ENCODE measurements at places on chromosomes 1 and 21.

DNA sequence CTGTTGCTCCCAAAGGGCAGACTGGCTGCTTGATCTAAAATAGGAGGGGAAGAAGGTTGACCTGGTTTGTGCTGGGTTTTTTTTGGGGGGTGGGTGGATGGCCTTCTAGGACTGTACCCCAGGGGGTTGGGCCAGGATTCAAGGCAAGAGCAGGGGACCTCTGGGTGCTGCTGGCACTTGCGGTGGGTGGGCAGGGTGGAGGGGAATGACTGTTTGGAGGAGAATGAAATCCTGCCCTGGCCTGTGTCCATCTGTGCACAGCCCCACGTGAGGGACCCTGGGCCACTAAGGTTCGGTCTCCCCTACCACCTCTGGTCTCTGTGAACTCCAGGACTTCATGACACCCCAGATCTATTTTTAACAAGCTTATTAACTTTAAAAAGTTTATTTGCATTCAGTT lies 414.2 kb downstream of the PTPRU start:
- DNase-seq: peak; percentile 1

GRCh38 chr1:28783363-28783762 lies 28.6 kb upstream of the OPRD1 start:
- DNase-seq: no peak

DNA sequence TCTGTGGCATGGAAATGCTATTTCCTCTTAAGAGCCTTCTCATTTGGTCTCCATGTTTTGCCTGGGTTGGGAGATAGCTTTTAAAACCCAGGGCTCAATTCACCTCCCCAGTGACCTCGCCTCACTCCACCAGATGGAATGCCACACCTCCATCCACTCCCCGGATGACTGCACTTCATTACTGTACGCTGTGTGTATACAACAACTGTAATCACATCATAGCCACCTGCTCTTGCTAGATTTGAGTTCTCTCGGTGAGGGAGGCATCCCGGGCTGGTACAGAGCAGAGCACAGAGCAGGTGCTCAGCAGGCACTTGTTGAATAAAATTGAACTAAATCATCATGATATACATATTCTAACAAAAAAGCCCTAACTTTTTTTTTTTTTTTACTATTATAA lies 26.0 kb downstream of the SDE2 start:
- peak; percentile 65 for DNase-seq

GRCh38 chr21:25638660-25639550 lies at the start of gene JAM2:
Gene JAM2, plus strand, starts transcription at chr21:25639258. Its CDS starts 564 bp downstream, at chr21:25639822.
- DNase-seq: peak; percentile 15

DNA sequence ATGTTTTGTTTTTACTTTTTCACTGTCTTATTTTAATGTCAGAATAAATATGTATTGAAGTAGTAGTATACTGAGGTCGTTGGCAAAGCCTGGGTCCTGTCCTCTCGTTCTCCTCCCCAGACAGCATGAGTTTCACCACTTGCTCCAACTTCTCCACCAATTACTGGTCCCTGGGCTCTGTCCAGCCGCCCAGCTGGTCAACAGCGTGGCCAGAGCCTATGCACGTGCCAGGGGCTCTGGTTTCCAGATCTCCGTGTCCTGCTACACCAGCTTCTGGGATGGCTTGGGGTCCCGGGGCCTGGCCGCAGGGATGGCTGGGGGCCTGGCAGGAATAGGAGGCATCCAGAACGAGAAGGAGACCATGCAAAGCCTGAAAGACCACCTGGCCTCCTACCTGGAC lies 19.3 kb downstream of the PTPN14 start:
- DNase-seq: no peak

DNA sequence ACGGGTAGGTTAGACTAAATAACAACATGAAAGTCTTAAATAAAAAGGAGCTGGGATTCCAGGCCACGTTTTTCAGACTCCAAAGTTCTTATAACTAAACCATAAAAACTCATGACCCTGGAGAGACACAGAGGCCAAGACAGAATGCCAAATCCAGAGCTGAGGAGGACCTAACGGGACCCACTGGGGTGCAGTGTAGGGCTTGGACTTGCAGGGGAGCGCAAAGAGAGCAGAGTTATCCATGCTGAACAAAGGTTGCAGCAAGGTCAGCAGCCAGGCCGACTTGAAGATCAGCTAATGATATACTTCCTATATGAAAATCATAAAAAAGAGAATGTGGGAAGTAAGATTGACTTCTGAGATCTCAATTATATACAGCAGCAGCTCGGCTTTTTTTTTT lies 237.1 kb downstream of the TM2D1 start:
- no peak for DNase-seq

- DNase-seq: no peak
Observed at GRCh38 chr1:29592731-29593130, 356.4 kb downstream of the PTPRU start.

DNA sequence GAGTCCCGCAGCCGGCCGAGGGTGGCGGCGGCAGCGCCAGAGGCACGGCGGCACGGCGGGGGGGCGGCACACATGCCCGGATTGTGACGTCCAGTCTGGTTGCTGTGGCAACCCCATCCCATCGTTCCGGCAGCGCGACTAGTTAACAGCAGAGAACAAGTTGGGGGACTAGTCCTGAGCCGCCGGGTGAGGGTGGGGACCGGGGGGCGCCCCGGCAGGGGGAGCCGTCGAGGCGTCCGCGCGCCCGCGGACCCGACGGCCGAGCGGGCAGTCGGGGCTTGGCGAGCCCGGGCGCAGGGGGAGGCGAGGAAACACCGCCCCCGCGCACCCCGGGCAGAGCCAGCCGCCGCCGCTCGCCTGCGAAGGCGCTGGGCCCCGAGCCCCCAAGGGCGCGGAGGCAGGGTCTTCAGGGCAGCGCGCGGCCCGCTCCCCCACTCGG lies at the start of gene CHD5:
Gene CHD5, minus strand, starts transcription at position 54 of the 439 bp plus-strand sequence. CDS start 298 bp downstream, outside the sequence.
- DNase-seq: no peak

DNA sequence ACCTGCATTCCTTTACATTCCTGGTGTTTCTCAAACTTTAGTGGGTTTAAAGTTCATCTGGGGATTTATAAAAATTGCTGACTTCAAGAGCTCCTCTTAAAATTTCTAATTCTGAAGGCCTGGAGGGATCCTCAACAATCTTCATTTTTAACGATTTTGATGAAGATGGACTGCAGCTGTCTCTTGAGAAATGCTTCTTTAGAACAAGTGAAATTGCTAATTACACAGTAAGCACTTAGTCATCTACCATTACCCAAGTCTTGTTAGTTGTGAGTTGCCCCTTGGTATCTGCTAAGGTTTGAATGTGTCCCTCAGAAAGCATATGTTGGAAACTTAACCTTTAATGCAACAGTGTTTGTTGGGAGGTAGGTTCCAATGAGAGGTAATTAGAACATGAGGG lies 163.7 kb downstream of the LTN1 start:
- DNase-seq: no peak

DNA sequence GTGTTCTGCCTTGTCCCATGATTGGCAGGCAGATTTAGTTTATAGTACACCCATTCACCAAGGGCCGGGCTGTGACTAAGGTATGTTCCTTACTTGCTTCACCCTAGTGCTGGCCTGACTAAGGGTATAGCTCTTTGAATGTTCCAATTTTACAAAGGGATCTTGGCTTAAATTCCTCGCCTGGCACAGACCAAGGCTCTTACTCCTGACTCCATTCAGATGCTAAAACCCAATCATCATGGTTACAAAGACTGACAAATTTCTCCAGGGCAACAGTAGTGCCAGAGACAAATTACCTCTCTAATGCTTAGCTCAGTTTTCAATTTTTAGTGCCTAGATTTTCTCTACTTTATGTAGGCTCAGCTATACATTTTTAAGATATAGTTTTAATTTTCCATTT lies 11.5 kb upstream of the C1orf53 start:
- DNase-seq: no peak

- DNase-seq: no peak
Observed at GRCh38 chr21:38777015-38777414, 28.7 kb upstream of the ETS2 start.

DNA sequence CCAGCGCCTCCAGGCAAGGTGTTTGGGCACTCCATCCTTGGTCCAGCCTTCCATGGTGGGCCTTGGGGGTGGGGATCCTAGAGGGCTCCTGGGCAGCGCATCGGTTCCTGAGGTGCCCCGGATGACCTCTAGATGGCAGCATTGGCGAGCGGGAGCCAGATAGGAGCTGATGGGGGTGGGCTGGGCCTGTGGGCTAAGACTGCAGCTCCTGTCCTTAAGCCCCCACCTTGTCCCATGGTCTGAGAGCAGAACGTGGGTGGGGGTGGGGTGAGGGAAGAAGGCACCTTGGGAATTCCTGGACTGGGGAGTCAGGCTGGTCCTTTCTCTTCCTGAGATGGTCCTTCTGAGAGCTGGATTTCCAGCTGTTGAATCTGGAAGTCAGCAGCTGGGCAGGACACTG lies 93.4 kb upstream of the CSF3R start:
- peak; percentile 38 for DNase-seq

DNA sequence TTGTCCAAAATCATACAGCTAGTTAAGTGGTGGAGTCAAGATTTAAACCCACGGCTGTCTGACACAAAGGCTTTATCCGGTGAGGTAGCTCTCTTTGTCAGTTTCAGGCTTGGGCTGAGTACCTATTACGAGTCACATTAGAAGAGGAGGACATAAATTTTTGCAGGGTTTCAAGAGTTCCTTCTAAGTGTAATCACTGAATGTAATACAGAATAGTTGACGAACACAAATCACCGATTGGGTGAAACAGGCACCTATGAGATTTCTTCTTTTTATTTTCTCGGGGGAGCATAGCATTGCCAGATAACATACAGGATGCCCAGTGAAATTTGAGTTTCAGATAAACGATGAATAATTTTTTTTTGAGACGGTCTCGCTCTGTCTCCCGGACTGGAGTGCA lies 847 bp downstream of the PSMD4 start:
- no peak for DNase-seq

- DNase-seq: no peak
Observed at GRCh38 chr1:90193116-90193515, 198.2 kb downstream of the ZNF326 start.

DNA sequence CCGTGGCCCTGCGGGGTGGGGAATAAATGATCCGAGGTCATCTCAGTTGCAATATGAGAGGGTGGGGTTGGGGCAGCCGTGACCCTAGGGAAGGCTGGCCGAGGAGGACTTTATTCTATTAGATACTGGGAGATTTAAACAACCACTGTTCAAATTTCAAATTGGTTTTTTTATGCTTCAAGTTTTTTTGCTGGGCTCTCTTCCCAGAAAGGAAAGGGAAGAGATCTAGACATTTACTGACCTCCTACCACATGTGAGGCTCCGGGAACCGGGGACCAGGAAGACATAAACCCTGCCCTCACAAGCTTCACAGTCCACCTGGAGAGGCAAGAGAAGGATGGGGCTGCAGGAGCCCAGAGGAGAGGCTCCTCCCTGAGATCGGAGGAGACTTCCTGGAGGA lies 207.3 kb downstream of the FOXD2 start:
- no peak for DNase-seq

- DNase-seq: no peak
Observed at GRCh38 chr1:101453844-101454243, 217.0 kb downstream of the S1PR1 start.

GRCh38 chr1:43885279-43885801 lies 48.3 kb upstream of the ARTN start:
- no peak for DNase-seq

DNA sequence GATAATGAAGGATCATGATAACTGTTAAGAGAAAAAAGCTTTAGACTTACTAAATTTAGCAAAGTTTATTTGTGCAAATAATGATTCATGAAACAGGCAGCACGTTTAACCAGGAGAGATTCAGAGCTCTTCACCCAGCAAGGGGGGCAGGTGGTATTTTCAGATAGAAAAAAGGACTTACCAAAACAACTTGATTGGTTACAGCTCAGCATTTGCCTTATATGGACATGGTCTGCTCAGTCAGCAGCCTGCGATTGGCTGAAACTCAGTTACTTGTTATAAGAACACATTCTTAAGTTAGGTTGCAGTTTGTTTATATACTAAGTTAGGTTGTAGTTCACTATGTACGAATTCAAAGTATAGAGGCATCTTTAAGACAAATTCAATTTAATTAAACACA lies 165.6 kb downstream of the DUSP10 start:
- DNase-seq: no peak

DNA sequence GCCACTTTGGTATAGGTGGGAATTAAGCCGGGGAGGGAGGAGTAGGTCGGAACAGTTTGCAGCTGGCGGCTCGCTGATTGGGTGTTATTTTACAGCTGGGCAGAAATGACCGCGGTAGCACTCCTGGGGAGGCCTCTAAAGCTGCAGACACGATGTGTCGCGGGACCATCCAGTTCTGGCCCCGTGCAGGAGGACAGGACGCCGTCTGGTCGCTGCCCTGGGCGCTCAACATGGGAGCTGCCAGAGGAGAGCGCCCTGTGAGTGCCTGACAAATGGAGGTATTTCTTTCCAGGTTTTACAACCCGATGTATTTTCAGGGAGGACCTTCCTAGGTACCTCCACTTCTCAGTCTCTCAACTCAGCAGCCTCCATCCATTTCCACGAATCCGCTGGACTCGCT lies 46.2 kb downstream of the CDC7 start:
- DNase-seq: no peak

GRCh38 chr21:44630440-44630839 lies 3.5 kb downstream of the KRTAP10-9 start:
- DNase-seq: no peak

GRCh38 chr1:55702064-55702463 lies 486.9 kb upstream of the USP24 start:
- no peak for DNase-seq

DNA sequence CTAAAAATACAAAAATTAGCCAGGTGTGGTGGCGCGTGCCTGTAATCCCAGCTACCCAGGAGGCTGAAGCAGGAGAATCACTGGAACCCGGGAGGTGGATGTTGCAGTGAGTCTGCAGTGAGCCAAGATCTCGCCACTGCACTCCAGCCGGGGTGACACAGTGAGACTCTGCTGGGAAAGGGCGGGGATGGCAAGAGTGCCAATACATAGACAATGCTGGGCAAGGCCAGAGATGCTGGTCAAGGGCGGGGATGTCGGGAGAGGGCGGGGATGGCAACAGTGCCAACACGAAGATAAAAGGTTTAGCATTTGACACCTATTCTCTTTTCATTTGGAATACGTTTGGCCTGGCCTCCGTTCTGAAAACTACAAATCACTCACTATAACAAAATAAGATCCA lies 11.0 kb downstream of the SSU72 start:
- no peak for DNase-seq

DNA sequence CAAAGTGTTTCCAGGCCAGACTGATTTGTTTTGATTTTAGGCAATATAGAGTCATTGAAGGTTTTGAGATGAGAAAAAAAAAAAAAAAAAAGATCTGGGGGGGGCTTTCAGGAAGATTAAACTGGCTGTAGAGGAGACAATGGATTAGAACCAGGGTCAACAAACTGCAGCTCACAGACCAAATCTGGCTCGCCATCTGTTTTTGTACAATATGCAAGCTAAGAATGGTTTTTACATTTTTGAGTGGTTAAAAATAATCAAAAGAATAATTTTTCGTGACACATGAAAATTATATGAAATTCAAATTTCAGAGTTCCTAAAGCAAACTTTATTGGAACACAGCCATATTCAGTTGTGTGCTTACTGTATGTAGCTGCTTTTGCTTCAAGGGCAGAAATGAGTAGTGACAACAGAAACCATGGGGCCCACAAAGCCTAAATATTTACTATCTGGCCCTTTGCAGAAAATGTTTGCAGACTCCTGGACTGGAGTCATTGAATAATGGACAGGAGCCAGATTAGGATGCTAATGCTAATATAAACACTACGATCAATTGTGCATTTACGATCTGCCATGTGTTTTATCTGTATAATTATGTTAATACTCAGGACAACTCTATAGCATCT lies 375.7 kb upstream of the DAB1 start:
- no peak for DNase-seq

- no peak for DNase-seq
Observed at GRCh38 chr1:70764747-70765146, 282.9 kb downstream of the PTGER3 start.

All from transverse colon (tissue), 4 donors.